ENCODE measurements at places on chromosomes 6 and 20. TPM values are rescaled to one million over a fixed set of nuclear protein-coding genes. Genes with fewer than 3 reads are reported as not detected.

- DNase-seq, result no peak
Observed at GRCh38 chr20:11912659-11913415, 4.9 kb upstream of the BTBD3 start.

- no peak for DNase-seq
Observed at GRCh38 chr6:34571388-34571787, 15.3 kb upstream of the SPDEF start.

- DNase-seq, result no peak
Observed at GRCh38 chr6:109322825-109323224, 59.4 kb downstream of the CD164 start.

DNA sequence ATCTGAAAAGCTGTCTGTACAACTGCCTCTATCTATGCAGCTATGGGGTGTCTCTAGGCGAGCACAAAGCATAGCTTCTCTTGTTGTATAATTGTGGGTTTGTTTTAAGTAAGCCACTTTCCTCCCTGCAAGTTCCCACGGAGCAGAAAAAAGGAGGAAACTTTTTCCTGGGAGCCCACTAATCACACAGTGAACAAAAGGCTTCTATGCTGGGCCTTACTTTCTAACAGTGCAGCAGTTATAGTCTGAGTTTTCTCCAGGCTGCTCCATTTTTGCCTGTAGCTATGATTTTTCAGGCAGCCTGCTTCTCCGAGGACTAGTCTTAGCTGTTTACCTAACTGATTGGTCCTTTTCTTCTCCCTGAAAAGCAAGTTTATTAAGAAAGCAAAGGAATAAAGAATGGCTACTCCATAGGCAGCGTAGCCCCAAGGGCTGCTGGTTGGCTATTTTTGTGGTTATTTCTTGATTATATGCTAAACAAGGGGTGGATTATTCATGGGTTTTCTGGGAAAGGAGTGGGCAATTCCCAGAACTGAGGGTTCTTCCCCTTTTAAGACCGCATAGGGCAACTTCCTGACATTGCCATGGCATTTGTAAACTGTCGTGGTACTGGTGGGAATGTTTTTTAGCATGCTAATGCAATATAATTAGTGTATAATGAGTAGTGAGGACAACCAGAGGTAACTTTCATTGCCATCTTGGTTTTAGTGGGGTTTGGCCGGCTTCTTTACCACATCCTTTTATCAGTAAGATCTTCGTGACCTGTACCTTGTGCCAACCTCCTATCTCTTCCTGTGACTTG is 84.3 kb downstream of the OPRM1 start:
- DNase-seq, result no peak

- no peak for DNase-seq
Observed at GRCh38 chr20:16493486-16493885, 79.8 kb downstream of the KIF16B start.

DNA sequence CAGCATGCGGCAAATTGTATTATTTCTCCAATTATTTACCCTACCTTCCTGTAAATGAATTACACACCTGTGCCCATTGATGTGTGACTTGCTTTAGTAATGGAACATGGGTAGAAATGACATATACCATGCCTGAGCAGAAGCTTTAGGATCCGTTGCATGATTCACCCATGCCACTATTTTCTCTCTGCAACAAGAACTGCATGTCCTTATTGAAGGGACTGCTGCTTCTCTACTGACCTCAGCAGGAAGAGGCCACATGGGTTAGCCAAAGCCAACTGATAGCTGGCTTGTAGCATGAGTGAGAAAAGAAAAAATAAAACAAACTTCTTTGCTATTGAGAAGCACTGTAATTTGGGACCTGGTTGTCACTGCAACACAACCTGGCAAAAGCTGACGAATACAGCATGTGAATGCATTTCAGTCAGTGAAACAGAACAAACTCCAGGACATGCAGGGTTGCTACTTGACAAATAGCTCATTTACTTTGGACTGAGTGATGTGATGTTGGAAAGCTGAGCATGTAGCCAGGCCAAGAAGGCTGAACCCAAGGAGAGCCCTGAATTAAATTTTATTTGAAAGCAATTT is 99.2 kb downstream of the BCAS1 start:
- no peak for DNase-seq

DNA sequence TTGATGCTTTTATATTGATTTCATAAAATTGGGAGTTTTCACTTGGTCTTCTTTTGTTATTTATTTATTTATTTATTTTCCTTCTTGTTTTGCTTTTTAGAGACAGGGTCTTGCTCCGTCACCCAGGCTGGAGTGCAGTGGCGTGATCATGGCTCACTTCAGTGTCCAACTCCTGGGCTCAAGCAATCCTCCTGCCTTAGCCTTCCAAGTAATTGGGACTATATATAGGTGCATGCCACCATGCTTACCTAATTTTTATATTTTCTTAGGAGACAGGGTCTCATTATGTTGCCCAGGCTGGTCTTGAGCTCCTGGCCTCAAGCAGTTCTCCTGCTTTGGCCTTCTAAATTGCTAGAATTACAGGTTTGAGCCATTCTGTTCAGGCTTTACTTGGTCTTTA is 38.3 kb upstream of the MYLK2 start:
- DNase-seq, result no peak

GRCh38 chr6:41546475-41546865 is 289 bp downstream of the FOXP4 start:
- no peak for DNase-seq

DNA sequence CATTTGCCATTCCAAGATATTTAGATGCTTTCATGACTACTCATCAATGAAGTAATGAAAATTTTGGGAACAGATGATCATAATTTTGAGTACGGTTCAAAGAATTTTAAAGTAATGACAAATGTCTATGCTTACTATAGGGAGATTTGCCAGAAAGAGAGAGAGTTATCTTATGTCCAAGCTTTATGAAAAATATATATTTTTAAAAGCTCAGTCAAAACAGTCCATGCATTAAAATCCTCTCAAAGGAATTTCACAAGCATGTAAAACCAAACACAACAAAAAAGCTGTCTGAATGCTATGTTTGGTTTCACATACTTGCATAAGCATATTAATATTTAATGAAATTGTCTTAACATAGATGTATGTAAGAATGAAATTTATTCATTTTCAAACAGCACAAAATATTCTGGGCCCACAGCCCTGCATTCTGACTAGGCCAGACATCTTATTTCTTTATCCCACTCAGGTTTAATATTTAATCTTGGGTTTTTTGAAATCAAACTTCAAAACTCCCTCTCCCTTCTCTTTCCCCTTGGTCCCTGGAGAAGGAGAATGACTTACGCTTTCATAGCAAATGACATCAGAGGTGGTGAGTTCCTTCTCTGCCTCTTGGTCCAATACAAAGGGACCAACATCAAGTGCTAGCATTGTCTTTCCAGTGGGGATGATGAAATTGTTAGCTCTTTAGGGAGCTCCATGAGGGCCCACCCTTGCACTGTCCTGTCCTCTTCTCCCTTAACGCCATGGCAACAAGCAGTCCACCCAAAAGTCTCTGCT is 94.2 kb downstream of the ADAT2 start:
- DNase-seq, result no peak

DNA sequence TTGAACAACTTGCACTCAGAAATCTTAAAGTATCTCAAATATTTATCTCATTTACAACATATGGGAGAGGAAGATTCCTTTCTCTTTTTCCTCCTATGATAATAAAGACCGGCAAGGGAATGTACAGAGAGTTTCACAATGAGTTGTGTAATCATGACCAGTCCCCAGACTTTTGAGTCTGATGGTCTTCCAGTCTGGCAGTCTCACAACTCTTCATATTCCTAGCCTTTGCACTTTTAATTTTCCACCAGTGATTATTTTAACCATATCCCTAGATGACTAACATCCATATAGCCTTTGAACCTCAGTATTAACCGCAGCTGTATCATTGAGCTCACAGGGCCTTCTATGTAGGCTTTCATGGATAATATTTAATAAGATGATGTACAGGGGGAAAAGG is 278.5 kb downstream of the KHDC1L start:
- DNase-seq, result no peak

GRCh38 chr6:42569102-42570028 is 5.5 kb downstream of the UBR2 start:
- no peak for DNase-seq

- DNase-seq, result no peak
Observed at GRCh38 chr6:107129370-107129925, 14.1 kb upstream of the BEND3 start.

DNA sequence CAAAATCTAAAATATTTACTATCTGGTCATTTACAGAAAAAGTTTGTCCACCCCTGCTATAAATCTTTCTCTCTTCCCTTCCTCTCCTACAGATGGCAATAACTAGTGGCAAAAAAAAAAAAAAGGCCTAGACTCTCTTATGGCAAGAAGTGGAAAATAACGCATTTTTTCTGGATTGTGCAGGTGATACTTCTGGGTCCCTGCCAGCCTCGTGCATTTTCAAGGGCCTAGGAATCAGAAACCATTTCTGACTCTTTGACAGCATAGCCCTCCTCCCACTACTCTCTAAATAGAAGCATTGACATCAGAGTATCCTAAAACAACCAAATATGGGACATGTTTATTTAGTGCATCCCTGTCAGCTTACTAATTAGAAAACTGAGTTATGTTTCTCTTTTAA is 251.0 kb downstream of the KHDC1L start:
- no peak for DNase-seq

DNA sequence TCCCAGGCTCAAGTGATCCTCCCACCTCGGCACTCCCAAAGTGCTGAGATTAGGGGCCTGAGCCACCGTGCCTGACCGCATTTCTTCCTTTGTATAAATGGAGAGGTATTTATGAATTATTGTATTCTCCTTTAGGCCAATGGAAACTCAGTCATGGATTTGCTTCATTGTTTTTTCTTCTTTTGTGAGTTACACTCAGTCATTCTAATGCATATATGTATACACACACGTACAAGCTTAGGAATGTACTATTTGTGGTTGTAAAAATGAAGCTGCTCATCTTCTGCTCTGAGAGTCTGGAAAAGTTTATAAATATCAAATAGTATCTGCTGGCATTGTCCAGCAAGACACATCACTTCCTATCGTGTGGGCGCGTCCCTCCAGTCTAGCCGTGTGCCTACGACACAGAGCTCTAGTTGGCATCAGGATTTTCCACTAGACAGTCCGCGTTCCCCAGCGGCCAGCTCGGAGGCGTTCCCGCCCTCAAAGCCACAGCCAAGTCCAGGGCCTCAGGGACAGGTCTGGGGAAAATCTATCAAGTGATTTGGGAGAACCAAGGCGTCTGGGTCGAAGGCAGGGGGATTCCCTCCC is 215.2 kb downstream of the NFATC2 start:
- no peak for DNase-seq

GRCh38 chr6:155530219-155530834 is 74.7 kb upstream of the NOX3 start:
- no peak for DNase-seq

DNA sequence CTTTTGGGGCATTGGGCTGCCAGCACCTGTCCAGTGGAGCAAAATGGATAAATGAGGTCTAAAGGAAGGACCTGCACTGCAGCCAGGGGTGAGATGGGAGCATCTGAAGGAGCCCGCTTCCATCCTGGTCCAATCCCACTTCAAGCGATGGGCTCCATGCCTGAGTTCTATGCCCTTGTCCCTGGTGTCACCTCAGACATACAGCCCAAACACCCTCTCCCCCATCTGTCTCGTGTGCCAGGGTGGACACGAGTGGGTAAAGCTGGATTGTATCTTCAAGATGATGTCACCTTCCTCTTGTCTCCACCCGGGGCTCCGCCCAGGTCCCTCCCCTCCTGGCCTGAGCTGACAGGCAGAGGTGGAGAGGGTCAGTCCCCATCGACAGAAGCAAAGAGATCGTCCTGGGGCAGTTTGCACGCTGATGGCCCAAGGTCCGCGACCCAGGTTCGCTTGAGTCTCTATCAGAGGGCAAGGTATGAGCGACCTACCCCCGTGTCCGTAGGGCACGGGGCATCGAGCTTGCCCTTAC is 544 bp downstream of the SMIM29 start:
- peak; percentile 76 for DNase-seq

- DNase-seq, result peak; percentile 79
Observed at GRCh38 chr6:33787954-33788693, 806 bp downstream of the LEMD2 start.

GRCh38 chr6:43722920-43723545 is 35.4 kb upstream of the MRPS18A start:
- no peak for DNase-seq

DNA sequence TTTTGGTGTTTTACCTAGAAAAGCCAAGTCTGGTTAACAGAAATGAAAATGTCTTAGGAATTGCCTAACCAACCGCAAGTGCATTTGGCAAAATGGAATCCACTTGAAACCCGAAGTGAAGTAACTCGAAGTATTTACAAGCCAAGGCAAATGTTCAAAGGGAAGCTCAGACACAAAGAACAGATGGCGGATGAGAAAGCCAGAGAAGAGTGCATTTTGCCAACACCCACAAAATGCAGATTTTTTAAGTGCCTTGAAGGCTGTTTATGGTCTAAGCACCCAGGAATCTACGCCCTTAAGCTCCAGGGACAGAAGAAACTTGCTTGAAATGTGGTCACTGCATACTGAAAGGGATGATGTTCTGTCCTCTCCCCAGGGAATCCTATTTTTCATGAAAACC is 70.0 kb upstream of the TBXT start:
- no peak for DNase-seq

DNA sequence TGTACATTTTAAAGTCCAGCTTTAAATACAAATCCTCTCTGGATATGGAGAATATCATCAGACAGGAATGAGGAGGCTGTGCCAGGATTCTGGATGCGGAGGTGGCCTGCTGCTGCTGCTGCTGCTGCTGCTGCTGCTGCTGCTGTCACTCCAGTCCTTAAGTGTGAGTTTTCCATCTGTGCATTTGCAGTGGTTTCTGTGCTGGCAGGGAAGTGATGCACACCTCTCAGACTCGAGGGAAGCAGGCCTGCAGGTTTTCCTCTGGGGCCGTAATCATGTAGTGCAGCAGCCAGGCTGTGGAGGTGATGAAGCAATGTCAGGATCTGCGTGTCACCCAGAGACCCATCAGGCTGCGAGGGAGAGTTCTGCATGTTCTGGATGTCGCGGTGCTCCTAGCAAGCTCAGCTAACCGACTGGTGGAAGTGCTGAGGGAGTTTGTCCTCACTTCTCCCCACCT is 32.0 kb downstream of the CFAP61 start:
- no peak for DNase-seq

- DNase-seq, result no peak
Observed at GRCh38 chr6:169738976-169739529, 12.3 kb downstream of the DYNLT2 start.

- DNase-seq, result no peak
Observed at GRCh38 chr6:122770835-122771601, 8.5 kb upstream of the FABP7 start.

- no peak for DNase-seq
Observed at GRCh38 chr20:30816182-30816645, 441.2 kb upstream of the DEFB115 start.

GRCh38 chr6:108661430-108661829 is 100.7 kb downstream of the FOXO3 start:
- DNase-seq, result no peak

Gene RSPH4A
- 0.55 TPM for total RNA-seq

Gene RBM24
- 8.9 TPM for total RNA-seq

Gene KPNA5
- total RNA-seq, result 21.2 TPM

Gene FOXS1
- total RNA-seq, result not detected

Gene GINS1
- total RNA-seq, result 3.8 TPM

Gene RHAG
- total RNA-seq, result not detected

Gene MBOAT1
- 25.0 TPM for total RNA-seq

Gene C4B
- 152 TPM for total RNA-seq

Gene SYCP2L
- 0.26 TPM for total RNA-seq

Gene C6orf15
- not detected for total RNA-seq

Gene RIPOR3
- 5.0 TPM for total RNA-seq

Measured in ureter (tissue), 1 donor.